Stimulated activated CD4-positive, alpha-beta T cell treated with anti-CD3 and anti-CD28 coated beads, Interleukin-4, amount 100 ng/mL, for 24 hours (primary cell): ENCODE measurements at places on chromosomes 2 and 18.

DNA sequence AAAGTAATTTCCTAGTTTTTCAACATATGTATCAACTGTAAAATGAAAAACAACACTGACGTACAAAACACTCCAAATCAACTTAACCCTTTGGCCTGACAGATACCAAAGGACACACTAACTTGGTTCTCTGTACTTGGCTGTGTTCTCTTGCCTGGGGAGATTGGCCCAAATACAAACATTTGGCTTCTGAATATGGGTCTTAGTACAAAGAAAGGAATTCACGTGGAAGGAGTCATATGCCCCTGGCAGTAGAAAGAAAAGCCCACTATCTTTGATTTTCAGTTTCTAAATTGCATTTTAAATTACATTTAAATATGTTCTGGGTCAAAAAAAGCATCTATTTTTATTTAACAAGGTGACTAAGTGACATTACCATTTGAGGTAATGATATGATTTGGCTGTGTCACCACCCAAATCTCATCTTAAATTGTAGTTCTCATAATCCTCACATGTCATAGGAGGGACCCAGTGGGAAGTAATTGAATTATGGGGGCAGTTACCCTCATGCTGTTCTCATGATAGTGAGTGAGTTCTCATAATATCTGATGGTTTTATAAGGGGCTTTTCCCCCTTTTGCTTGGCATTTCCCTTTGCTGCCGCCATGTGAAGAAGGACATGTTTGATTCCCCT, 153.6 kb upstream of the CCDC195 start:
- DNase-seq: no peak

DNA sequence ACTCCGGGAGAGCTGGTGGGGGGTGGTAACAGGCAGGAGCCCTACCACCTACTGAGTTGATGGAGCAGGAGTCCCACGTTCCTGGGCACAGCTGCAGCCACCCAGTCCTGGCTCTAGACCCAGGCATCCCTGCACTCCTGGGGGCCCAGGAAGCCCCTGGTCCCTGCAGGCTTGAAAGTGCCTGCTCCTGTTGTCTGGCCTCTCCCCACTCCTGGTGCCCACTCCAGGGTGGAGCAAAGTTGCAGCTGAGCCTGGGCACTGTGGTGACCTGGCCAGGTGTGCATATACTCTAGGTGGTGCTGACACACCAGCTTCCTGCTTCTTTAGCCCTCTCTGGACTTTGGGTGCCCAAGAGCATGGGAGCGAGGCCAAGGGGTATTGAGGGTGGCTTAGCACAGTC, 119.0 kb upstream of the SLC38A11 start:
- DNase-seq: no peak

- no peak for DNase-seq
These were observed 233.6 kb upstream of the NRXN1 start for GRCh38 chr2:51265539-51265938.

- no peak for DNase-seq
These were observed 219.9 kb downstream of the SETBP1 start for GRCh38 chr18:44900627-44901026.

GRCh38 chr2:66496670-66497420, 61.9 kb downstream of the MEIS1 start:
- DNase-seq: no peak

- no peak for DNase-seq
These were observed 30.3 kb downstream of the SPOPL start for GRCh38 chr2:138531913-138532312.

DNA sequence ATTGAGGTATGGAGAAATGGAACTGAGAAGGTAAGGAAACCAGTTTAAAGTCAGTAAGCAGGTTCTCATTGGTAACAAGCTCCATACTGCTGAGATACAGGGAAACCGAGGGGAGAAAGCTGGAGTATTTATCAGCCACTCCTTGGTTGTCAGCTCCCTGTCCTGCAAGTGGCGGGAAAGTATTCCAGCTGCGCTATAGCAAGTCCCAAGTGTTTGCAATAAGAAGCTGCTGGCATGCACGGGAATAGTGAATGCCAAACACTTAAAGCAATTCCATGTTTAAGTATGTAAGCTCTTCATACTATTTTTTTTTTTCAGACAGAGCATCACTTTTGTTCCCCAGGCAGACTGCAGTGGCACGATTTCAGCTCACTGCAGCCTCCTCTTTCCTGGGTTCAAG, 1601.1 kb downstream of the SUCLG1 start:
- no peak for DNase-seq

DNA sequence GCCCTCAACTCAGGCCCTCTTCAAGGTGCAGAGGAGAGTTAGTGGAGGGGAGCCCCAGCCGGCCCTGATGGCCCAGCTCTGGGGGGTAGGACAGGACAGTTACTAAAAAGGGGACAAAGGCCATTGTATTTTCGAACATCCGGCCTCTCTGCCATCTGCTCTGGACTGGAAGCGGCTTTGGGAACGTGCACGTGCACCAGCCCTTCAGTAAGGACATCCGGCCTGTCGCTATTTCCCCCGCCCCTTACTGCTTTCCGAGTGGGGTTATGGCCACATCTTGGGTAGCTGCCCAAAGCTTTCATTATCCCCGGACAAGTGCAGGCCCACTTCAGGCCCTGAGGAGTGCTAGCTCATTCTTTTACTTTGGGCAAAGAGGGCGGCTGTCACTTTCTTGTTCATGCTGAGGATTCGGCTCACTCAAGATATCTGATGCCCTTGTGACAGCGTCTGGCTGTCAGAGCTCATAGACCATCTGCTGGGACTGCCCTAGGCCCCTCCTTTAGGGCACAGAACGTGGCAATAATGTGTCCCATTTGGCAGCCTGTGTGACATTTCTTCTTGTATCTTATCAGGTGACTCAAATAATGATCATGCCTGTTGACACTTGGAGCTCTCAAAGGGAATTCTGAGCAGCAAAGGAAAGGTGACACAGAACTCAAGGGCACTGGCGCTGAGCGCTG, 17.5 kb downstream of the SLC4A3 start:
- DNase-seq: no peak

DNA sequence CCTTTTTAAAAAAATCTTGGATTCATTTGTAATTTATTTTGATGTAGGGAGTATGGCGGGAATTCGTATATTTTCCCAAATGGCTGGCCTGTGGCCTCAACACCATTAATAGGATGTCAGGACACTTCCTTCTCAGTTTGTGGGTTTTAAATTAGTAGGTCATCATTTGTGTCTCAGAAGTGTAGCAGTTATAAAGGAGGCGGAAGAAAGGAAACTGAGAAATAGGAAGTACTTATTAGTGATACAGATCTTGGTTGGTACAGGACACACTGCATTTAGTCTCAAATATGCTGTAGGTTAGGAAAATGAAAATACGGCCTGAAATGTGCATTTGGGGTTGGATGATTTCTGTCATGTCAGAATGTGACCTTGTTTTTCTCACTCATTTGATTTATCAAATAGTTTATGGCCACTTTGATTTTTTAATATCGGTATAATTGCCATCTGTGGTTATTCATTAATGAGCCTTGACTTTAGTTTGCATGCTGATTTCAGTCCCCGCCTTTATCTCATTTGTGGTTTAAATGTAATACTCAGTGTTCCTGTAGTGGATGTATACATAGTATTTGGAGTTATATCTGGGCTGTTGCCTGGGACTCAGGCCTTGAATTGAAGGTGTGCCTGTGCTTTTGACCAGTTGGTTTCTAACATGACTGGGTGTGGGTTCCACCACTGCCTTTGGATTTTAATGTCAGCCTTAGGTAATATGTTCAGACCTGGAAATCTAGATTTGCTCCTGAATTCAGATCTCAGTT, 31.4 kb downstream of the ZCCHC2 start:
- no peak for DNase-seq

DNA sequence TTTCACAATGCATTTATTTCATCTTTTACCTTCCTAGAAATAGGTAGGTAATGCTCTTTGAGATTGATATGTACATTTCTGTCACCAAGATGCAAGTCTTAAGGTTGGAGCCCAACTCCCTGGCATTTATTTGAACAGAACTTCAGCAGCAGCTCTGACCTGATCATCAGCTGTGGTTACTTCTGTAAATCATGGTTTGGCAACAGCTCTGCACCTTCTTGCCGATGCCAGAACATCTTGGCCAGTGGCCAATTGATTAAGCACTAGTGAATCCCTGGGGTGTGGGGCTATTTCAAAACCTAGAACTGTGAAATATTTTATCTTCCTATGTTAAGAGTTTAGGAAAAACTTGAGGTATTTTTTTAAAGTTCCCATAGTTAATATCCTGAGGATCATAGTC, 124.8 kb upstream of the NYAP2 start:
- DNase-seq: no peak

- no peak for DNase-seq
These were observed 147.7 kb downstream of the PPP1R1C start for GRCh38 chr2:182133195-182133891.

- DNase-seq: no peak
These were observed 196.1 kb downstream of the AGPS start for GRCh38 chr2:177588671-177589070.

GRCh38 chr2:2793514-2793913, 462.4 kb upstream of the MYT1L start:
- DNase-seq: no peak

GRCh38 chr2:236943068-236943467, 142.6 kb upstream of the COPS8 start:
- DNase-seq: no peak

GRCh38 chr2:37976411-37976810, 51.3 kb downstream of the RMDN2 start:
- no peak for DNase-seq

- DNase-seq: no peak
These were observed 608.3 kb downstream of the ERBB4 start for GRCh38 chr2:211930331-211930730.

DNA sequence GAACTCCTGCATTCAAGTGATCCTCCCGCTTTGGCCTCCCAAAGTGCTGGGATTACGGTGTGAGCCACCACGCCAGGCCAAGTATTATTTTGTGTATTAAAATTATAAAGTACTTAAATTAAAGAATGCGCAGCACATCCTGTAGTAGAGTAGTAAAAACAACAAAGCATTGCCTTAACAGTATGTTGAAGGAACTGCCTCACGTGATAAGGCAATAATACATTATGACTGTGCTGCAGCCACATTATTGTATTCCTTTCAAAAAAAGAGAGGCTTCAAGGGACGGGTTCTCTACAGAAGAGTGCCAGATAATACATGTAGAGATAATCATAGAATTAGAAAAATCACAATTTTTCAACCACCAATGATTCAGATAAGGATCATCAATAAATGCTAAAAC, 33.7 kb downstream of the C2orf76 start:
- no peak for DNase-seq

GRCh38 chr2:143390171-143390570, 261.0 kb downstream of the ARHGAP15 start:
- no peak for DNase-seq

DNA sequence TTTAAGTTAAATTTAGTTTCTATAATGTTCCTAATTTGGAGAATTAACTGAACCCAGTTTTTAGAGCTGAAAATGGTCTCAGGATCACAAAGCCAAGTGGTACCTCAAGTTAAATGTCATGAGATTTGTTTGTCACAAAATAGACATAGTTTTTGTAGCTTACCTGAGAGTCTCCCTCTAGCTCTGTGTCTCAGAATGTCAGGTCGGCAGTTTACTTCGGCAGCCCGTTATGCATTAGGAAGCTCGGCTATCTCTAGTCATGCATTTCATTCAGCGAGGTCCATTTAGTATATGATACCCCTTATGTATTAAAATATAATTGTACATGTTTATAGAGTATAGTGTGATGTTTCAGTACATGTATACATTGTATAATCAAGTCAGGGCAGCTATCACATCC, 155.6 kb downstream of the EML6 start:
- no peak for DNase-seq

- DNase-seq: no peak
These were observed 87.8 kb downstream of the UPP2 start for GRCh38 chr2:158189526-158189925.

DNA sequence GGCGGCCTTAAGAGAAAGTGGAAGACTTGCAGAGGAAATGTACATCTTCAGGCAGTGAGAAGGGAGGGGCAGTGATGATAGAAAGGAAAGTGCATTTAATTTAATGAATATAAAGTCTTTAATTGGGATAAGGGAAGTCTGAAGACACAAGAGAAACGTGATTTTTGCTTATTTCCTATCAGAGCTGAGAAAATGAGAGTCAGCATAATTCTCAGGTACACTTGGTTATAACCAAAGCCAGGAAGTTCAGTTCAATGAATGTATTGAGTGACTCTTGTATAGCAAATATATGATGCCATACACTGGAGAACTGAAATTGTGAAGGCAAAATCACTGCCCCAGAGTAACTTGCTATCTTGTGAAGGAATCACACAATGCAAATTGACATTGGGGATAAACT, 256.3 kb downstream of the LRRTM1 start:
- no peak for DNase-seq

GRCh38 chr2:118492335-118492734, 355.1 kb downstream of the EN1 start:
- no peak for DNase-seq

DNA sequence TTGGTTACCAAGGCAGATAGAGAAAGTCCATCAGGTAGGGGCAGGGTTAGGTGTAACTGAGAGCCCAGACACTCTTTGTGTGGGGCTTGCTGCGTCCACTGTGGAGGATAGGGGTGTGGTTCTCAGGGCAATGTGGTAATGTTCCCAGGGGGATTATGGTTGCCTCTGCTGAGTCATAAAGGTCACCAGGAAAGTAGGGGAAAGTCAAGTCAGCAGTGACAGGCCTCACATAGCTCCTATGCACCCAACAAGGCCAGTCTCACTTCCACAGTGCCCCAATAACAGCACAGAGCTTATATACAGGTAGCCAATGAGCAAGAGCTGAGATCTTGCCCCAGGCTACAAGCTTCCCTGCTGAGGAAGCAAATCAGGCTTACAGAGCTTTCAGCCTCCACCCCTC, 1438.0 kb upstream of the ZEB2 start:
- no peak for DNase-seq

- no peak for DNase-seq
These were observed 236.8 kb downstream of the EPHA4 start for GRCh38 chr2:221335219-221335752.

DNA sequence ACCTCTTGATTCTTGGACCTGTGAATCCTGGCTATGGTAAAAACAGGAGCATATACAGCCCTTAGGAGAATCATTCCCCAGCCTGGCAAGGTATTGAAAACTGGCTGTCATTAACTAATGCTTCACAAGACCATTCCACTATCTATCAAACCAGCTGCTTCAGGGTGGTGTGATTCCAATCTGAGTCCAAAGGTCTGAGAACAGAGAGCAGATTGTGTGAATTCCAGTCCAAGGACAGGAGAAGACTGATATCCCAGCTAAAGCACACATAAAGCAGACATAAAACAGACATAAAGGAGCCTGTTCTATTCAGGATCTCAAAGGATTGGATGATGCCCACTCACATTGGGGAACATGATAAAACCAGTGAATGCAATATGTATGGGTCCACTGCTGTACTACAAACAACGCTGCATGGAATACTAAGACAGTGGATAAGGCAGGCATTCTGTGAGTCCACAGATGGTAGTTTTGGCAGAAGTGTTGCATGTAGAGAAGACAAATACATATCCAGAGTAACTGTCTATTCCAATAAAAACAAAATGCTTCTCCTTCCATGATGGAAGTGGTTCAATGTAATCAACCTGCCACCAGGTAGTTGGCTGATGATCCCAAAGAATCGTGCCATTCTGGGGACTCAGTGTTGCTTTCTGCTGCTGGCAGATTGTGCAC, 363.9 kb downstream of the KCNJ3 start:
- DNase-seq: no peak

- DNase-seq: no peak
These were observed 152.5 kb upstream of the GLI2 start for GRCh38 chr2:120583121-120583520.
